ENCODE measurements at places on chromosomes 2 and 18.

DNA sequence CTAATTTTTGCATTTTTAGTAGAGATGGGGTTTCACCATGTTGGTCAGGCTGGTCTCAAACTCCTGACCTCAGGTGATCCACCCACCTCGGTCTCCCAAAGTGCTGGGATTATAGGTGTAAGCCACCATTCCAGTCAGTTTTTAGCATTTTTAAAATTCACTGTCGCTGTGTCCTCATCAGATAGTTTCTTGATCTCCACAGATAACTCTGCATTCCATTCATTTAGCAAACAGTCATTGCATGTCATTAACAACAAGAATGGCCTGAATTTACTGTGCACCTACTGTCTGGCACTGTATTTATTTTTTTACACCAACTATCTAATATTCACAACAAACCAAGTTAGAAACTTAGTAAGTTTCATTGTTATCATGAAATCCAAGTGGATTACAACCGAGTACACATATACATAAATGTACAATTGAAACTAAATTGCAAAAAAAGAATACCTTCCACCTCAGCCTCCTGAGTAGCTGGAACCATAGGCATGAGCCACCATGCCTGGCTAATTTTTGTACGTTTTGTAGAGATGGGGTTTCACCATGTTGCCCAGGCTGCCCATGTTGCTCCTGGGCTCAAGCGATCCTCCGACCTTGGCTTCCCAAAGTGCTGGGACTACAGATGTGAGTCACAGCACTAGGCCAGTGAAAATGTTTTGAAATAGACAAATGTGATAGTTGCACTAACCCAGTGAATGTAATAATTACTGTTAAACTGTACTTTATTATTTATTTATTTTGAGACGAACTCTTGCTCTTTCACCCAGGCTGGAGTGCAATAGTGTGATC is 4.3 kb downstream of the MCEE start:
- no peak for DNase-seq

DNA sequence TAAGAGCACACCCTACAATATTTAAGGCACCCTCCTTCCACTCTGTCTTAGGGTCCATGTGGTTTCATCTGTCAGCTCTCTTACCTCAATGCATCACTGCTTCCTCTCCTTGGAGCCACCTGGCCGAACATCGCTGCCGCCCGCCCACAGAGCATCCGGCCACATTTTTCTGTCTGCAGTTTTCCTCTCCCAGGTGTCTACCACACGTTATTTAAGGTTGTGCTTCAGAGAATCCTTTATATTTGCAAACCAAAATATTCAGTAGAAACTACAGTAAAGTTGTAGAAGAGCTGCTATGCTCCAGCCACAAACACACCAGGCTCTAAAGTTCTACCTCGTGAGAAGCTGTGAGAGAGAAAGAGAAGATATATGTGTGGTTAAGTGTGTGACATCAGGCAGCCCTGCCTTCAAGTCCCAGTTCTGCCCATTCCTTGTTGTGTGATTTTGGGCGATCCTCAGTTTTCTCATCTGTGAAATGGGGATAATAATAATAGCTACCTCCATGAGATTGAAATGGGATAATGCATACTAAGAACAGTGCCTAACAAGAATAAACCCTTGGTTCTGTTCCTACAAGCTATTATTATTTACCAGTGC is 4.9 kb upstream of the STK17B start:
- DNase-seq, result peak; percentile 82

DNA sequence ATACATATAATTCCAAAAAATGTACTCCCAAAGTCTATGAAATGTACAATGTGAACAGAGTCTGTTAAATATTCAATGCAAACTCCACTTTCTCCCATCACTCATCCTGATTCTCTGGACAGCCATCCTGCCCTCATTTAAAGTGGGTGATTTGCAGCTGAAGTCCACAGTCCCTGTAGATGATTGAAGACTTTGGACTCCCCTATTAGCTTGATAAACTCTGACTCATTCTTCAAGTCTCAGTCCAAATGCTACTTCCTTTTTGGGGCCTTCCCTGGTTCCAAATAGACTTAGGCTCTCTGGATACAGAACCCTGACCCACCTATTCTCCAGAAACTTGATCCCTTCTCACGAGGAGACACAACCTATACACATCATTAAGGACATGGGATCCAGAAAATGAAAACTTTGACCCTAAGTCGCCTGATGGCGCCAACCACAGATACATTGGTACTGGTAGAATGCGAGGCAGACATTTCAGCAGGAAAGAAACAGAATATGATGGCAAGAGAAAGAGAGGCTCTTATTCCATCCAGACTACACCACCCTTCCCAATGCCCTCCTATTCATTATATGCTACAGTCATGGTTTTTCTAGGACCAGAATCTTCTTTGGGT is 122.7 kb downstream of the VIT start:
- DNase-seq, result no peak

DNA sequence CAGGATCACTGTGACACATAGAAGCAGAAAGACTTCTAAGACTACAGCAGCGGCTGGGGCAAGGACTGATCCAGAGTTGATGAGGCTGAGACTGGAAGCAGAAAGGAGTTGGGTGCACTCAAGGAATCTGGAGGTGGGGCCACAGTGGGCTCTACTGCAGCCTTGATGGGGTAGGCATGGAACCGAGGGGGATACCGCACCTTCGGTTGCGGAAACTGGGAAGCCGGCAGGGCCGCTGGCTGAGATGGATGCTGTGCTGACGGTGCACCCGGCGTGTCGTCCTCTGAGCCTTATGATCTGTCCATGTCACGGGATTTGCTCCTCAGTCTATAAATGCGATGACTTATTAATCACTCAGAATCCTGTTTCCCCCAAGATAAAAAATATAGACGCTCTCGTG is 473.5 kb upstream of the MYT1L start:
- no peak for DNase-seq

DNA sequence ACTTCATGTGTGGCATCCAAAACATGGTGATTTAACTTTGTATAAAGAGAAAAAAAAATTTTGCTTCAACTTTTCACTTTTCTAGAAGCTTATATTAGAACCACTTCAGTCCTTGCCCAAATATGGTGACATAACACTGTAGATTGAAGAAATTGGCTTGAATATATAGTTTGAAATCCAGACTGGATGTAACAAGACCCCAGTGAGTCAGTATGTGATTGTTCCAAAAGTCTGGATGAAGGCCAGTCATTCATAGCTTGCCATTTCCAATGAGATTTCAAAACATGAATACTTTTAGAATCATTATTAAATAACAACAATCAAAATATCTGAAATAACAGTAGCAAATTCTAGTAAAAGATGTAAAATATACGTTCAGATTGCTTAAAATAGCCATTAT is 104.8 kb upstream of the FN1 start:
- no peak for DNase-seq

GRCh38 chr18:2186967-2187366 is 384.3 kb downstream of the METTL4 start:
- DNase-seq, result no peak

- no peak for DNase-seq
Observed at GRCh38 chr2:229118927-229119326, 152.2 kb downstream of the PID1 start.

- peak; percentile 29 for DNase-seq
Observed at GRCh38 chr2:120344976-120345581, 857 bp upstream of the INHBB start.

GRCh38 chr18:50024466-50024865 is 170.5 kb downstream of the MYO5B start:
- no peak for DNase-seq
